NCI-H226 (cell line): ENCODE measurements at places on chromosomes 7 and 10.

DNA sequence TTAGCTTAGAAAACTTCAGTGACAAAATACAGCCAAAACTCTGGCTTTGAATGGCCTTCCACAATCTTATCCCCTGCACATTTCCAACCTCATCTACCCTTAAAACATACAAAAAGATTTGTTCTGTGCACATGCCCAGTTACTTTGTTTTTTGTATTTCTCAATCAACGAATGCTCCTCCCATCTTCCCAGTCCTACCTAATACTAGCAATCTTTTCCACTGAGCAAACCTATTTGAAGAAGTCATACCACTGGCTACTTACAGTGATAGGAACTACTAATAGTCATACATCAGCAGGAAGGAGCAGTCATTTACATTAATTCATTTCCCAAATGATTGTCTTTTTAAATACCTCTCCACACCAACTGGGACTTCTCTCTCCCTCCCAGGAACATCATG is 2.5 kb downstream of the USP54 start:
- peak; percentile 64 for DNase-seq

GRCh38 chr7:27103489-27104226 is 1.2 kb upstream of the HOXA2 start:
- DNase-seq = peak; percentile 66

DNA sequence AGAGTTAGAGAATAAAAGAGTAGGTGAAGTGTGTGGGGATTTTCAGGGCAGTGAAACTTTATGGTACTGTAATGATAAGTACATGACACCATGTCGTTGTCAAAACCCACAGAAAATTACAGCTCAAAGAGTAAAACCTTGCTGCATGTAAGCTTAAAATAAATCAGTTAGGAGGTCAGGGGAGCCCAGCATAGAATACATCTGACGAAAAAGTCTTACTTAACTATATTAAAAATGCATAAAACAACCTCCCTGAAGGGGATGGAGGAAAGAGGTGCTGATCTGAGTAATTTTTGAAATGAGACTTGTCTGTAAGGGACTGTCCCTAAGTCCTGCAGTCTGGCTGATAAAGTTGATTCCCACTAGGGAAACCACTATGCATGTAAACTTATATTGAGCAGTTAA is 49.8 kb upstream of the AKR1E2 start:
- DNase-seq = no peak

GRCh38 chr7:155743177-155743576 is 69.1 kb downstream of the SHH start:
- DNase-seq = no peak

- DNase-seq = no peak
Observed at GRCh38 chr7:45182856-45183710, 25.5 kb downstream of the RAMP3 start.

DNA sequence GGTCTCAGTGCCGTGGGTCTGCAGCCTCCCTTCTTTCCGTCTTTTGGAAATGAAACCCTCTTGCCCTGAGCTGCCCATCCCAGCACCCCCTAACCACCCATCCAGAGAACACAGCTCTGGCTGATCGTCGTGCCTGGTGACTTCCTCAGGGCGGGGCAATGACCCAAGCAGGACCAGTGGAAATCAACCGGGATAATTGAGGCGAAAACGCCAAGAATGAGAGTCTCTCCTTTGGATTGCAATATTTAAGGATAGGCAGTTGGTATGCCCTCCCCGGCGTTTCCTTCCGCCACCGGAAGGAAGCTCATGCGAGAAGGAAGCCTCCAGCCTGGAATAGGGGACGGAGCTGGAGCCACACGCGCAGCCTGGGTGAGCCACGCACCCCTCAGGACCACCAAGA is 73.7 kb upstream of the PFKP start:
- DNase-seq = no peak

DNA sequence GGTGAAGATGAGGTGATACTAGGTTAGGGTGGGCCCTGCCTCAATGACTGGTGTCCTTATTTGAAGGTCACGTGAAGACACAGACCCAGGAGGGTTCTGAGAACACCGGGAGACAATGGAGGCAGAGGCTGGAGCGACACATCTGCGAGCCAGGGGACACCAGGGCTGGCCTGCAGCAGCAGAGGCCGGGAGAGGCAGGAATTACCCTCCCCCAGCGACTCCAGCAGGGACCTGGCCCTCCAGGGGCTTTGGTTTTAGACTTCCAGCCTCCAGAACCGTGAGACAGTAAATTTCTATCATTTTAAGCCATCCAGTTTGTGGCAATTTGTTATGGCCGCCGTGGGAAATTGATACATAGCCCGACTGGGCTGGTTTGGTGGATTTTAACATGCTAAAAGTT is 152.2 kb downstream of the DNAJB6 start:
- DNase-seq = no peak

GRCh38 chr10:35194906-35195305 is 68.3 kb downstream of the CREM start:
- no peak for DNase-seq

DNA sequence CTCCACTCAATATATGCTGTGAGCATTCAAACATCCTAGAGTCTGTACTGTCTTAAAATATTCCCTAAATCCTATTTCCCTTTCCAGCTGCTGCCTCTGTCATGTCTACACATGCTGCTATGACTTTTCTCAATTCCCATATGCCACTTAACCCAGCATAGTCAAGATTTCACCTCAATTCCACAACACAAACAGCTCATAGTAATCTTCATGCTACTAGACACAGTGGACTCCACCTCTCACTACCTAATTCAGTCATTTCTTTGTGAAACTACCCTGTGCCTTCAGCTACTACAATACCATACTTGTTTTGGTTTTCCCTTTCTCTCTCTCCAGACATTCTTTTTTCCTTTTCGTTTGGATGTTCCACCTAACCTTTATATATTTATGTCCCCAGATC is 45.5 kb downstream of the GSAP start:
- no peak for DNase-seq

DNA sequence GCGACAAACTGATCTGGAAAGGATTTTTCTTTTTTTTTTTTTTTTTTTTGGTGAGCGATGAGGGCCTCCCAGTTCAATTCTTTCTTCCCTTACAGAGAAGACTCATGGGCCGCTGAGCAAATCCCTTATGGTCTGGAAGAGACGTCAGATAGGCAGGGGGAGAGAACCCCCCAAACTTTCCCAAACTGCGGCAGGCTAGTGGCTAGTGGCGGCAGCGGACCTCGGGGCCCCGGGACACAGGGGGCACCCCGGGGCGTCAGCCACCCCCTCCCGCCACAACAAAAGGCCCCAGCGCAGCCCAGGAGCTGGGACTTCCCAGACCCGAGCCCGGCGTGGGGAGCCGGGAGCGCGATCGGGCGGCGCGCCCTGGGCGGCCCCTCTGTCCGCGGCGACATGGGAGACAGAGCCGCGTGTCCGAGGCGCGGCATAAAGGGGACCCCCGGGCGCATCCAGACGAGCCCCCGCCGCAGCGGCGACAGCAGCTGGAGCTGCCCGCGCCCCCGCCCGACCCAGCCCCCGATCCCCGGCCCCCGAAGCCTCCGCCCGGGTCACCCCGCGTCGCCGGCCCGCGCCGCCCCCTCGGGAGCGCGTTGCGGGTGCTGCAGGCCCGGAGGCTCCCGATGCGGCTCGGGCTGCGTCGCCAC is 755 bp downstream of the FAM171A1 start:
- no peak for DNase-seq

GRCh38 chr7:29457141-29457561 is 106.5 kb upstream of the PRR15 start:
- DNase-seq = no peak

GRCh38 chr10:30456266-30456665 is 22.3 kb downstream of the MAP3K8 start:
- no peak for DNase-seq

DNA sequence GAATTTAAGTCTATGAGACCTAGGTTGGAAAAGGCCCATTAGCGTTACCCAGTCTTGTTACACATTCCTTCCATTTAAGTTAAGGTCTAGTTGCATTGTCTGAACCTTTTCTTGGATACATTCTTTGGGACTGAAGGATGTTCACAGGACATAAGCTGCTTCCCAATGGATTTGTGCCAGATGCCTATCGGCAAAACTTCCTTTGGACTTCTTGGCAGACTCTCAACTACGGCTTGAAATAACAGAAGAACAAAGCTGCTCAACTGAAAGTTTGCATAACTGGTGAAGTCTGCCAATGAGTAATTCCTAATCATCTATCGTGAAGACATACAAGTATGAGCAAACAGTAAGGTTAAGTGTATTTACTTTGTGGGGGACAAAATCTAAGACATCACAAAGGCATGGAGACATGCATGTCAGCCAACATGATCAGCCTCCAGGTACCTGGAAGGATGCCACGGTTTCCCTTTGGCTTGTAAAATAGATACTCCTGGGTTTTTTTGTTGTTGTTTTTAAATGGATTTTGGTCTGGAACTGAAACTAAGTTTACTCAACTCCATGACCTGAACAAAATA is 35.4 kb downstream of the MALSU1 start:
- DNase-seq = peak; percentile 100

DNA sequence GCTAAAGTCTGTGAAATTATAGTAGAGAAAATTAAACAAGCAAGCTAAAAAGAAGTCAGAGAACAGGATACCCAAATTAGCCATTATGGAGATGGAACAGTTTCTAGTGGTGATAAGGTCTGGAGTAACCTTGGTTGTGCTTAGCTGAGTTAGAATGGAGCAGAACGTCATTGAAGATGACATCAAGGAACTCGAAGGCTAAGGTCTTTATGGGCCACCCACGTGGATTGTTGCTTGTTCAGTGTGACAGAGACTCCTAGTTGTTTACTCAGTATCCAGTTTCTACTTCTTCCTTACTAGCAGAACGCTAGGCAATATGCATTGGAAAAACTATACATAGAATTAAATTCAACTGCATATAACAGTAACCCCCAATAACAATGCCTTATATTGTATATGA is 39.7 kb downstream of the AHCYL2 start:
- no peak for DNase-seq

- no peak for DNase-seq
Observed at GRCh38 chr7:24883622-24884013, 96.4 kb downstream of the OSBPL3 start.

DNA sequence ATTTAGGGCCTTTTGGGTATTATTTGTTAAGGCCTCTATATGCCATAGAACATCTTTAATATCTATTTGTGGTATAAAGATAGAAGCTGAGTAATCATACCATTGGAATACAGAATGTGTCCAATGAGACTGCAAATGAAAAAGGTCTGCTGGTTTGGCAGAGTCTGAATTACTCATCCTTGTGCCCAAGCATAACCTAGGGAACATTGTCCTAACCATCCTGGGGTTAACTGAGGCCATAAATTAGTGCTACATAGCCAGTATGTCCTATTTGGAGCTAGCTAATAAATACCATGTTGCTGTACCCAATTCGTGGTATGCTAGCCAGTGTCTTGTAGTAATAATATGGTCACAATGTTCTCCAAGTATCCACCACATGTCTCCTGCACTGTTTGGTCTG is 117.1 kb downstream of the ANKRD26 start:
- no peak for DNase-seq

GRCh38 chr7:39353615-39354376 is 212.4 kb upstream of the YAE1 start:
- DNase-seq = peak; percentile 97

DNA sequence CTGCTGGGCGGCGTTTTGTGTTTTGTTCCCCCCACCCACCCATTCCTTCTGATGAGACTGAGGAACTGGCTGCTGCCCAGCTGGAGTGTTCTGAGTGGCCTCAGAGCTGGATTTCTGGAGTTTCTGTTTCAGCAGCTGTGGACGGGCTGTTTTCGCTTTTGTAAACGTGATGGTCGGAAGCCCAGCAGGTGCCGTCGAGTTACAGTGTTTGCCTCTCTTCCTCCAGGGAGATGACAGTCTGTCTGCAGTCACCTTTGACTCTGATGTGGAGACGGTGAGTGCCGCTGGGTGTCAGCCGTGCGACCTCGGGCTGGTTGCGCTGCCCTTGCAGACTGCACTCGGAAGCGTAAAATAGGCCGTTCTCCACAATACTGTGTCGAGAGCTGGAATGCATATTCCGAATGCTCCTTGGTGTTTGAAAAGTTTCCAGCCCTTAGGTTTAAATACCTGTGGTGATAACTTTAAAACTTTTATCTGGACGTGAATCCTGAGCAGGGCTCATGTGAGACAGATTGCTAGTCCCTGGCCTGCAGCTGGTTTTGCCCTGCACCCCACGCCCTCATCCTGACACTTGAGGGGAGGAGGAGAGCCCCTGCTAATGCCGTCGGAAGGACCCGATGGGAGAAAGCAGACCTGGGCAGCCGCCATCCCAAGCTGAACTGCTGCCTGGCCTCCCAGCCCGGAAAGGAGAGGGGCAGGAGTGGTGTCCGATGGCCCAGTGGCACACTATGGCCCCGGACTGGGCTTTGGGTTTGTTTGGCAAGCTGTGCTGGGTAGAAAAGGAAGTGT is 8.3 kb downstream of the IQCE start:
- no peak for DNase-seq

DNA sequence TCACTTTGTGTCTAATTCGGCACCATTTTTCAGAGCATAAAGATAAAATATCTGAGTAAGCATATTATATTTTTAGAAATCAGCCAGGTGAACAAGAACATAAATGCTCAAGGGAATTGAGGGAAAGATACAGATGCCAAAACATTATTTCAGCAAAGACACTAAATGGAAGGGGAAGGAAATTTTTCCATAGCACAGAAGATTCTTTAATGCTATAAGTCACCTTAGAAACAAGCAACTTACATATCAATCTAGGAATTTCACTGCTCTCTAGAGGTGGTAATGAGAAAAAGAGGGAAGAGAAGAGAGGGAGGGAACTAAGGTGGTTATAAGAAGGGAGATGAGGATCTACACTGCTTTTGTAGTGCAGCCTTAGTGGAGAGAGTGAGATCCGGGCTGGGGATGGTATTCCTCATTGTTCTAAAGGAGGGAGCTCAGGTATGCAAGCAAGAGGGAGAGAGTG is 20.4 kb downstream of the ZNF365 start:
- no peak for DNase-seq

DNA sequence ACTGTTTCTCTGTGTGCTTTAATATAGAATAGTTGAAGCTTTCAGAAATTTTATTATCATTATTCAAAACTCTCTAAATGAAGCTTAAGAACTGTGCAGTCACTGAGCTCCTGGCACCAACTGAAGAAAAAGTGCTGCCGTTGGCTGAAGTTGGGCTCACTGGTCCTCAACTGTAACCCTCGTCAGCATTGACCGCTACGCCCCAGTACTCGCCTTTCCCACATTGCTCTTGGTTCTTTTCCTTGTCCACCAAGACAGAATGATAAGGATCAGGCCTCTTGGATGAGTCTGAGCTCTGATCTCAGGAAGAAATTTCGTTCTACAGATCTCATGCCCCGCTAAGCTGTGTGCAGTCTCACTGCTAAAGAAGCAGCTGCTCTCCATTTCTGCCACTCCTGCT is 7.9 kb upstream of the TAF3 start:
- DNase-seq = no peak

- DNase-seq = no peak
Observed at GRCh38 chr7:133534816-133535215, 281.9 kb downstream of the EXOC4 start.

GRCh38 chr7:127791446-127792189 is 139.6 kb downstream of the SND1 start:
- DNase-seq = no peak

DNA sequence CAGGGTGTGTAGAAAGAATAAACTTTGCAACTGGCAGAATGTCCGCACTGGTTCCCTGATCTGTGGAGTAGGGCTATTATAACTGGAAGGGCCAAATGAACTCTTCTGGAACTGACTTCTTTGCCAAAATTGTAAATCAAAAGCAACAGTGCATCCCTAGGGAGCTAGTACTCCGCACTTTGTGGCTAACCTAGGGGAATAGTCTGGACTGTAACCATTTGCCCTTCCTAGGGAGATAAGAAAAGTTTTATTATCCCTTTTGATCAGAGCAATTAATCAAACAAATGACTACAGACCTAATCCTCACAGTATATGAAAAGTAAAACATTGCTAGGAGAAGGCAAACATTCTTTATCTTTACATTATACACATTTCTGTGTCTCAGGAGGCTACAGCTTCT is 45.5 kb upstream of the STEAP1B start:
- no peak for DNase-seq
